ENCODE measurements at places on chromosomes 6 and 20.

GRCh38 chr6:139452148-139452876, 77.9 kb upstream of the CITED2 start:
- DNase-seq = no peak

GRCh38 chr20:45300961-45301360, 5.7 kb upstream of the RBPJL start:
- no peak for DNase-seq

GRCh38 chr20:61253264-61253639, 1.2 kb downstream of the CDH4 start:
- no peak for DNase-seq

- no peak for DNase-seq
These were observed 4.1 kb upstream of the CEP250 start for GRCh38 chr20:35451295-35451694.

DNA sequence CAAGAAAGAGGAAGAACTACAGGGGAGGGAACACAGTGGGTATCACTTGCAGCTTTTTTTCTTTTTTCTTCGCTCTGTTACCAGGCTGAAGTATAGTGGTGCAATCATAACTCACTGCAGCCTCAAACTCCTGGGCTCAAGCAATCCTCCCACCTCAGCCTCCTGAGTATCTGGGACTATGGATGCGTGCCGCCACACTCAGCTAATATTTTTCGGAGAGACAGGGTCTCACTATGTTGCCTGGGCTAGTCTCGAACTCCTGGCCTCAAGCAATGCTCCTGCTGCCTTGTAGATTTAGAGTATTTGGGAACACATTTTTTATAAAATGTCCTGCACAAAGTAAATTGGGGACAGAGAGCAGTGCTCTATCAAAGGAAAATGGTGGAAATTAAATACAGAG, 28.3 kb downstream of the PARD6B start:
- no peak for DNase-seq

- DNase-seq = no peak
These were observed 258.4 kb downstream of the CD83 start for GRCh38 chr6:14375930-14376329.

GRCh38 chr20:24890286-24890685, 58.8 kb upstream of the CST7 start:
- no peak for DNase-seq

GRCh38 chr6:105504706-105505105, 101.8 kb upstream of the PREP start:
- DNase-seq = no peak

All from stimulated activated CD8-positive, alpha-beta memory T cell treated with anti-CD3 and anti-CD28 coated beads, Interleukin-7, amount 100 ng/mL, for 24 hours (primary cell).